AG04449 (cell line): ENCODE measurements at places on chromosomes 2 and 18.

- DNase-seq: peak; percentile 12
Observed at GRCh38 chr2:19474128-19474527, 115.7 kb upstream of the OSR1 start.

- no peak for DNase-seq
Observed at GRCh38 chr2:120830096-120830830, 94.6 kb downstream of the GLI2 start.

GRCh38 chr2:174012347-174013314 is 47.5 kb upstream of the SP3 start:
- no peak for DNase-seq

GRCh38 chr18:1292167-1292566 is 387.5 kb downstream of the ADCYAP1 start:
- DNase-seq: no peak

DNA sequence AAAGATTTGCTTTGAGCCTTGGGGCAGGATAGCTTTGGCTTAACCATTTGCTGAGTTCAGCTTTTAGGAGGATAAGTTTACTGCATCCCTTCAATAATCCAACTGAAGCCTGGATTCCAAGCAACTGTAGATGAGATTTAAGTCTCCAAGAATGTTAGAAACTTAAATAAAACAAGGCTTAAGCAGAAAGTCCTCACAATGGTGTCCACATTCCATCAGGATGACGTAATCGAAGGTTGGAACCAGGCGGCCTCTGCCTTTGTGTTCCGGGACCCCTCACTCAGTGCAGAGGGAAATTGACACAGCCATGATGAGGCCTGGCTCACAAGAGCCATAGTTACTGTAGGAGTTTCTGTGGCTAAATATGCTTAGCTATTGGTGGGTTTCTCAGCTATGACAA is 260.4 kb downstream of the LPIN1 start:
- no peak for DNase-seq

DNA sequence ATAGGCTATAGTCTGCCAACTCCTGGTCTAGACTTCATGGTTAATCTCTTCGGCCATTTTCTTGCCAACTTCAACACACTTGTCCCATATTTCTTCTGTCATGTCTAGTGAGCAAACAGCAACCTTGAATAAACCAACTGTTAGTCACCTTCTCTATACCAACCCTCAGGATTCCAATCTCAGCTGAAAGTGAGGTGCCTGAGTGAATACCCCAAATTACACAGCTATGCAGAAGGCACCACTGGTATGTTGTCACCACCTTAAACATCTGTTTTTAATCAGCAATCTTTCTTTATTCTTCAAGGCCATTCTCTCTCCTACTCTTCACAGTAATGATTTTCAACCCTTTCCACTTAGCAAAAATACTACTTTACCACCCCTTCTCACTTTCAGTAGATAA is 39.3 kb downstream of the THOC1 start:
- peak; percentile 7 for DNase-seq

GRCh38 chr2:96308248-96308647 is 2.9 kb upstream of the SNRNP200 start:
- DNase-seq: no peak

DNA sequence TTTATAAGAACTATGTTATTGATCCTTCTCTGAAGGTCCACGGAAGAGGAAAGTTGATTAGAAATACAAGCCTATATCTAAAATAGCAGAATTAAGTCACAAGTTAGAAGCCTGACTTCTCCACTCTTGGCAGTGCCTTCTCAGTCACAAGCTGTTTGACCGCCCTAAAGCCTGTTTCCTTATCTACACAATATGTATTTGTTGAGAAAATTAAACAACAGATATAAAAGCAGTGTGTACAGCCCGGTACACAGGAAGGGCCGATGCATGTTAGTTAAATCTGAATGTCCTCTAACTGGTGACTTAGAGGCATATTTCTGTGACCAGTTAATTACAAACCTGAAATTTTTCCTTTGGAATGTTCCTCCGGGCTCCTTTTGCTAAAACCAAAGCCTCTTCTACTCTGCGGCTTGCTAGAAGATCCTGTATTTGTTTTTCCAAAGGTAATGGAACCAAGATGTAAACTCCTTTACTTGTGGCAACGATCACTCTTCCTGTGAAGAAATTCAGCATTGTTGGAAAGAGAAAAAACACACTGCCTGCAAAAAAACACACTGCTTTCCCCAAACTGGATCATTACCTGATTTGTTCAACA is 33.4 kb downstream of the TGFBRAP1 start:
- DNase-seq: no peak

DNA sequence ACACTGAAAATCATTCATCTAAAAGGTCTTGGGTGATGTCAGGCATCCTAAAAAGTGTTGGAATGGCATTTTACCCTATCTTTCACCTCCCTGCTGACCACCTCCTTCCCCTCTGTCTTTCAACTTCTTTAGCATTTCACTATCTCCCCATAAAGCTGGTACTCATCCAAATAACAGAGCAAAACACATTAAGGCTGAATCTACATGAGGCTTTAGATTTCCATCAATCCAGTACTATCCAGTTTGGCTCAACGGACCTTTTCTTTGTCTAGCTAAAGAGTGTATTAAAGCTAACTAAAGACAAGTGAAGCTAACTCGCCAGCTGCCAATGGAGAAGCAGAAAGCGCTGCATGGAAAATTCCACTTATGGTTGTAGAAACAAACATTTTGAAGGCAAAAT is 122.5 kb upstream of the NCKAP5 start:
- DNase-seq: no peak

- DNase-seq: no peak
Observed at GRCh38 chr2:67974559-67975430, 88.0 kb downstream of the C1D start.

DNA sequence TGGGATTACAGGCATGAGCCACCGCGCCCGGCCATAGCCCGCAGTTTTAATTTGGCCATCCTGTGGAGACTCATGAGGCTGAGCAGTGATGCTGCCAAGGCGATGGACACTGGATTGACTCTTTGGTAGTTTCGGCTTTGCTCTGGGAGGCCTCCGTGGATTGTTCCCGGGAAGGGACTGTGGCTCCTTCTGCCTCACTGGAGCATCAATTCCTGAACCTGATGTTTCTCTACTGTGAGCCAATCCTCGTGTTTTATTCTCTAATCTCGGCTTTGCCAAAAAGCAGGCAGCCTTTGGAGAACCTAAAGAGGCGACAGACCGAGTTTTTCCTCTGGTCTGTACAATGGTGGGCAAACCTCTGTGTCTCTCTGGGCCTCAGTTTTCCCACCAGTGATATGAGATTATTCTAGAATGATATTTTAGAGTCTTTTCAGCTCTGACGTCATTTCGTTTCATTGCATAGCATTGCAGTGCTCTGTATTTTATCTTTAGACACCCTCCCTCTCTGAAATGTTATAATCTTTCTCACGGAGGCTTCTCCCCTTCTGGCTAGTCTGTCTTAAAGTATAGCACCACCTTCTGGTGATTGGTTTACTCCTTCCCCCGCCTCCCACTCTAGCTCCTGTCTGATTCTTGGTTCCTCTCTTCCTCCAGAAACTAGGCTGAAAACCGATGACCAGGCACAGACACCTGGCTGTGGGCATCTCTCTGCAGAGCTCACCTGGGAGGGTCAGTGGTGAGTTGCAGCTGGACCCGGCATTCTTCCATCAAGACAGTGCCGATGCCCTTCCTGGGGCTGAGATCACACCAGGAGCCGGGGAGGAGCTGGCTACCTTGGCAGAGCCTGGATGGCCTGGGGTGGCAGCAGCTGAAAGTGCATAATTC is 341.3 kb downstream of the MYCN start:
- DNase-seq: no peak

GRCh38 chr2:239399433-239399920 is 1.3 kb downstream of the HDAC4 start:
- no peak for DNase-seq

- DNase-seq: no peak
Observed at GRCh38 chr2:689877-690510, 12.8 kb upstream of the TMEM18 start.

- DNase-seq: no peak
Observed at GRCh38 chr2:184756885-184757284, 158.6 kb downstream of the ZNF804A start.

- DNase-seq: no peak
Observed at GRCh38 chr2:28619213-28620196, 123.6 kb downstream of the PLB1 start.

- DNase-seq: no peak
Observed at GRCh38 chr2:15177103-15177502, 384.0 kb downstream of the NBAS start.

- no peak for DNase-seq
Observed at GRCh38 chr2:10623776-10624175, 66.0 kb downstream of the NOL10 start.

GRCh38 chr2:56113382-56113975 is 70.3 kb upstream of the CCDC85A start:
- no peak for DNase-seq
